ENCODE measurements at places on chromosomes 4 and X.
A peak's percentile ranks its signal among the peaks of the same experiment; 100 is the strongest.

- no peak overlapping the region for H3K4me3 ChIP-seq
- no peaks in the 10 kb centered on the region for H3K27me3 ChIP-seq
- H3K27ac ChIP-seq: no peak overlapping the region
- no peaks in the 10 kb centered on the region for H3K4me1 ChIP-seq
- H3K36me3 ChIP-seq: no peaks in the 10 kb centered on the region
- no peak for DNase-seq
Measured at GRCh38 chr4:82678051-82678450, 116.3 kb upstream of the TMEM150C start.

GRCh38 chrX:132819711-132820264 is 138.6 kb downstream of the HS6ST2 start:
- no peaks in the 10 kb centered on the region for H3K36me3 ChIP-seq
- H3K4me1 ChIP-seq: no peaks in the 10 kb centered on the region
- no peak for DNase-seq

- no peak overlapping the region for H3K4me3 ChIP-seq
- H3K27ac ChIP-seq: no peak overlapping the region
- no peaks in the 10 kb centered on the region for H3K36me3 ChIP-seq
- H3K27me3 ChIP-seq: no peaks in the 10 kb centered on the region
Measured at GRCh38 chr4:31193521-31193920, 473.4 kb downstream of the PCDH7 start.

GRCh38 chr4:57945298-57945697 is 835.1 kb upstream of the IGFBP7 start:
- H3K4me3 ChIP-seq: no peak overlapping the region
- H3K27ac ChIP-seq: no peak overlapping the region
- H3K27me3 ChIP-seq: no peaks in the 10 kb centered on the region
- no peaks in the 10 kb centered on the region for H3K4me1 ChIP-seq

DNA sequence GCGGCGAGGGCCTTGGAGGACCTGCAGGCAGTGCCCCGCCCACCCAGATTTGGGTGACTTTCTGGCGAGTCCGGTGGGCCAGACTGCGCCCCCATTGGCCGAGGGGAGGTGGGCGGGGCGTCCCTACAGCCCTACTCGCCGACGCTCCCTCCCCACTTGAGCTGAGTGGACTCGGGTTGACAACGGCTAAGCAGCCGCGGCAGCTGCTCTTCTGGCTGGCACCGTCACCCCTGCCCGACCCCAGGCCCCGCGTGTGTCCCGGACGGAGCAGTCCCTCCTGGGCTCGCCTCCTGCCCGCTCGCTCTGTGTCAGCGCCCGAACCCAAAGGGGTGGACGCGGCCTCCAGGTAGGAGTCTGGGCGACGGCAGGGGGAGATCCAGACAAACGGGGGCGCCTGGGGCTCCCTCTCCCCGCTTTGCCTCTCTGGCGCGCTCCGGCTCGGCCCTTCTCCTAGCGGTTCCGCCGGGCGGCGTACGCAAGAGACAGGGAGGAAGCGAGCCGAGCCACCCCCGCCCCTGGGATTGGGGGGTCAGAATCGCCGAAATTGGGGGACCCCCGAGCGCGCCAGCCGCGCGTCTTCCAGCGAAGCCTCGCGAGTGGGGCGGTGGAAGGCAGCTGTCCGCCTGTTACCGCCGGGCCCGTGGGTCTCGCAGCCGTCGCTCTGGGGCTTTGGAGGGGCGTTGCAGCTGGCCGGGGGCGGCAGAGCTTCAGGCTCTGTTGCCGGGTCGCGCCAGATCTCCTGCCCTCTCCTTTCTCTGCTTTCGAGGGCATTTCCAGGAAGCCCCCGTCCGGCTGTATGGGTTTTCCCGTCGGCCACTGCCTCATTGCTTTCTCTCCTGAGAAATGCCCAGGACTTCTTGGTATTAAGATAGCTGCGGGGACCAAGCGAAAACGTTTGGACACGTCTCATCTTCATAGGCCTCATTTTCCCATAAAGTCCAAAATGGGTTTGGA is 46.3 kb downstream of the STARD8 start:
- DNase-seq: no peak
- no peaks in the 10 kb centered on the region for H3K36me3 ChIP-seq
- peak overlapping the region; percentile 46 for H3K4me3 ChIP-seq
- H3K27me3 ChIP-seq: peaks cover 5% of the 10 kb centered on the region
- no peak overlapping the region for H3K27ac ChIP-seq

DNA sequence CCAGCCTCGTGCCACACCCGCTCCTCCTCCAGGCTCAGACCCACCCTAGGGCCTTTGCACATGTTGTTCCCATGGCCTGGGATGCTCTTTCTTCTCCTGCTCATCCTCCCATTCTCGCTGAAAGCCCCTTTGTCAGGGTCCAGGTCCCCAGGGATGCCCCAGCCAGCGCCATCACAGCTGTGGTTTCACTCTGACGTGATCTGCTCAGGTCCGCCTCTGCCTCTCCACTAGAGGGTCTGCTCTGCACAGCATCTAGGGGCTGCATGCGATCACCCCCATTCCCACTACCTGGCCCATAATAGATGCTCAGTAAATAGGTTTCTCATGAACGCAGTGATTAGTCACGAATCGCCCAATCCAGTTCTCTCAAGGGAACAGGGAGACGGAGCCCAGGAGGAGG is 222.5 kb downstream of the AFAP1 start:
- no peak overlapping the region for H3K27ac ChIP-seq
- DNase-seq: no peak
- H3K27me3 ChIP-seq: peaks cover 4% of the 10 kb centered on the region
- H3K4me3 ChIP-seq: no peak overlapping the region

- H3K27ac ChIP-seq: no peak overlapping the region
- H3K4me1 ChIP-seq: no peaks in the 10 kb centered on the region
- DNase-seq: no peak
- no peaks in the 10 kb centered on the region for H3K27me3 ChIP-seq
- H3K36me3 ChIP-seq: no peaks in the 10 kb centered on the region
Measured at GRCh38 chr4:111064342-111064993, 441.6 kb upstream of the PITX2 start.

GRCh38 chr4:13537011-13537831 is 7.1 kb downstream of the NKX3-2 start:
- no peaks in the 10 kb centered on the region for H3K36me3 ChIP-seq
- H3K4me1 ChIP-seq: peaks cover 2% of the 10 kb centered on the region
- H3K27me3 ChIP-seq: peaks cover 100% of the 10 kb centered on the region
- no peak for DNase-seq

GRCh38 chr4:158845311-158846041 is 76.7 kb downstream of the FNIP2 start:
- no peak overlapping the region for H3K4me3 ChIP-seq
- no peak overlapping the region for H3K27ac ChIP-seq
- H3K27me3 ChIP-seq: no peaks in the 10 kb centered on the region
- DNase-seq: no peak
- H3K4me1 ChIP-seq: no peaks in the 10 kb centered on the region
- H3K36me3 ChIP-seq: no peaks in the 10 kb centered on the region

DNA sequence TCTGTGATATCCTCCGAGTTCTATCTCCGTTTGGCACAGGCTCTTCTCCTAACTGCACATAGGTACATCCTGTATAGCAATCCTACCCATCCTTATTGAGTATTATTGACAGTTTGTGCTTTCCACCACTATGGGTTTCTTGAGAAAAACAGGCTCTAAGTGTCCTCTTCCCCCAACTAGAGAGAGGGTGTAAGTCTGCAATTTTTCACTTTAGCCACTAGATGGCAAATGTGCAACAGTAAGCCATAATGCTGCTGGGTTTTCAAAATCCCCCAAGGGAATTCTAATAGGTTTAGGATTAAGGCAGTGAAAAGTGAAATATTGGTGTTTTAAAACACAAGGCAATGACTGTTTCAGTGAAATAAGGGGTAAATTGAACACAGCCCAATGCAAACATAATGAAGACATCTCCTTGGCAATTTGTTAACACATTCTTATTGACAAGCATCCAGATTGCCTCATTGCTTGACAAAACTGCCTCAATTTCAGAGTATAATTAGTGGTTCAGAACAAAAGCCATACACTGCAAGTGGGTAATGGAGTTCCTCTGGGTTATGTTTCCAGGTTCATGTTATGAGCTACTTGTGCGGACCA is 239.0 kb upstream of the HTR2C start:
- H3K4me1 ChIP-seq: no peaks in the 10 kb centered on the region
- H3K27me3 ChIP-seq: no peaks in the 10 kb centered on the region
- no peaks in the 10 kb centered on the region for H3K36me3 ChIP-seq
- H3K4me3 ChIP-seq: no peak overlapping the region
- DNase-seq: peak; percentile 5
- no peak overlapping the region for H3K27ac ChIP-seq

DNA sequence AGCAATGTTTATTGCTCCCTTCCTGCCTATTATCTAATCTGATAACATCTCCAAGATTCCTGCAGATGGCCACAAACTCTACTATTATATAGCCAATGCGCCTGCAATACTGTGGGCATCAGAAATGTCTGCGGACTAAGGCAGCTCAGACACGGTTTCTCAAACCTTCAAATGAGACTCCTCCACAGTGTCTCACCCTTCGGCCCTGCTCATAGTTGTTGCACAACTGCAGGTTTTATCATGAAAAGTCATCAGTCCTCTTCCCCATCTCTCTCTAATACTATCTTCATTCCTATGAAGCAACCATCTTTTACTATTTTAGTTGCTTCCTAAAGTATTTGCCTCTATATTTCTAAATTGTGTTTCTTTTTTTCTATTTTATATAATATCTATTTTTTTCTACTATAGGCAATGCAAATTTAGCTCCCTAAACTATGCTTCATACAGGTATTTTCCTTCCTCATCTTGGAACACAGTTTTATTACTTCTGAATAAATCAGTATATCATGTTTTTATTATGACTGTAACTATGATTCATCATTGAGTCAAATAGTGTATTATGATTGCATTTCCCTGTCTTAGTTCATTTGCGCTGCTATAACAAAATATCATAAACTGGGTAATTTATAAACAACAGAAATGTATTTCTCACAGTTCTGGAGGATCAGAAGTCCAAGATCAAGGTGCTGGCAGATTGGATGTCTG is 129.7 kb upstream of the EDNRA start:
- H3K27ac ChIP-seq: peak overlapping the region; percentile 29

- no peaks in the 10 kb centered on the region for H3K36me3 ChIP-seq
- H3K4me3 ChIP-seq: no peak overlapping the region
- H3K27ac ChIP-seq: no peak overlapping the region
- peaks cover 7% of the 10 kb centered on the region for H3K4me1 ChIP-seq
Measured at GRCh38 chr4:6476893-6477292, 4.5 kb upstream of the PPP2R2C start.

DNA sequence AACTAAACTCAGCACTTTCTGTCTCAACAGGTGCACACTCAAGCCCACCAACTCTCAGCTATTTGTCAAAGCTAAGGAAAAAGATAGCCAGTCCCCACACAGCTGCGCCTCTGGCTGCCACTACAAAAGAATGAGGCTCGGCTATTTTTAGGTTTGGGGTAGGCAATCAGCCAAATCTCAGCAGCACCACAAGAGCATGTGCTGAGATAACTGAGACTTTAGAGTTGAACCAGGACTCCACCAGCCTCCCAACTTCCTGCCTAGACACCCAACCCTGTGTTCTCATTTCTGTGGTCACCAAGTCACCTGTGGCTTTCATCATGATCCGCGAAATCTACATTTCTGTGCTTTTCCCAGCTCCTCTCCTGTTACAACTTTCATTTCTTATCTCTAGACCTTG is 28.0 kb downstream of the DMD start:
- H3K27me3 ChIP-seq: no peaks in the 10 kb centered on the region
- DNase-seq: no peak
- H3K36me3 ChIP-seq: no peaks in the 10 kb centered on the region
- H3K4me1 ChIP-seq: no peaks in the 10 kb centered on the region
- no peak overlapping the region for H3K4me3 ChIP-seq

DNA sequence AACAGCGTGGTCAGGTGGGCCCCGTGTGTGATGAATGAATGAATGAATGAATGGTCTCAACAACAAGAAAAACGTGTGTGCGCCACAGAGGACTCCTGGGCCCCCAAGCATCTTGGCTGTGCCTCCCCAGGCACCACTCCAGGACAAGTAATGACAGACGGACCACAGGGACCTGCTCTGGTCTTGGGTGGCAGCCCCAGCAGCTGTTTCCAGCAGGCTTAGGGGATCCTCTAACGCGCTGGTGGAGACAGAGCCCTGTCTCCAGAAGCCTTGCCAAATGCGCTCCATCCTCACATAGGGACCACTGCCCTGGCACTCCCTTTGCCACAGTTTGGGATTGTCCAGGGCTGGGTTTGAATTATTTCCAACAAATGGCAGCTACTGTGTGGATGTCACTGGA is 39.1 kb downstream of the PSAPL1 start:
- DNase-seq: no peak
- H3K36me3 ChIP-seq: no peaks in the 10 kb centered on the region
- peaks cover 33% of the 10 kb centered on the region for H3K27me3 ChIP-seq
- peaks cover 18% of the 10 kb centered on the region for H3K4me1 ChIP-seq
- H3K27ac ChIP-seq: no peak overlapping the region

- peaks cover 10% of the 10 kb centered on the region for H3K27me3 ChIP-seq
- no peak for DNase-seq
- H3K4me1 ChIP-seq: peaks cover 7% of the 10 kb centered on the region
- H3K4me3 ChIP-seq: no peak overlapping the region
- no peak overlapping the region for H3K27ac ChIP-seq
- H3K36me3 ChIP-seq: no peaks in the 10 kb centered on the region
Measured at GRCh38 chr4:1072830-1073446, 40.4 kb downstream of the RNF212 start.

DNA sequence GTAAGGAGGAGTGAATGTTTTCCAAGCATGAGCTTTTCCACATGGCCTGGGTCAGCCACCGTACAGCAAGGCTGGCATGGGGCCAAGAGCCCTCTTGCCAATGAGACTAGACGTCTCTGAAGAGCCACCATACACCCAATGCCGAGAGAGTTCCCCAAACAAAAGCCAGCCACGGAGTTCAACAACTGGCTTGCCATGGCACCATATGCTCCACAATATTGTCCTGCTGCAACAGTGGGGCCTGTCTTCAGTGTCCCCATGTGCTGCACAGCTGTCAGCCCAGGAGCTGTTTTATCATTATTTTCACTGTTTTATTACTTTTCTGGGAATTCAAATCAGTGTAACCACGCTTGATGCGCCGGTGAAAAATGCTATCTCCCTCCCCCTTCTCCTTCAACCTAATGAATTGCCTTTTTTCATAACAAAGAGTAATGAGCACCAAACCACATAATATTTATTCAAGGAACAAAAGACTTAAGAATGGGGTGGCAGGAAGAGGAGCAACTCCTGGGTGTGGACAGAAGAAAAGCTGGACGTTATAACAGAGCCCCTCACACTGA is 18.4 kb downstream of the MAML3 start:
- no peaks in the 10 kb centered on the region for H3K27me3 ChIP-seq
- no peaks in the 10 kb centered on the region for H3K36me3 ChIP-seq
- no peak for DNase-seq
- H3K4me1 ChIP-seq: peaks cover 10% of the 10 kb centered on the region
- no peak overlapping the region for H3K27ac ChIP-seq
- no peak overlapping the region for H3K4me3 ChIP-seq

- H3K4me1 ChIP-seq: peaks cover 18% of the 10 kb centered on the region
- no peak overlapping the region for H3K27ac ChIP-seq
- H3K36me3 ChIP-seq: no peaks in the 10 kb centered on the region
- no peak overlapping the region for H3K4me3 ChIP-seq
Measured at GRCh38 chr4:99652596-99653436, 4.8 kb downstream of the C4orf54 start.

All from keratinocyte (primary cell).